ENCODE measurements at places on chromosomes 7 and 10.

DNA sequence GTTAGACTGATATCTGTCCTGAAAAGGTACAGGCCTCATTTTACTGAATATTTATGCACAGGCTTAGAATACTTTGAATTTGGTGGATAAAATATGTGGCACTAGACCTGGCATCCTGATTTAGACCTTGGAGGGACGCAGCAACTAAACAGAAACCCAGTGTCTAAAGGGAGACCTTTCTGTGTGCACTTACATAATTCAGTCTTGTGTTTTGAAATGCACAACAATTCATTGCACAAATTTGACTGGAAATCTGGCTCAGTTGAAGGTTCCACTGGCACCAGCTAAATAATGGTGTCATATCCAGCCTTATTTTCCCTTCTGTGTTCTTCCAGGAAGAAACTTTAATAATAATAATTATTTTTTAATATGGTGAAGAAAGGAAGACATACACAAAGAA is 142.1 kb downstream of the SND1 start:
- DNase-seq: no peak

DNA sequence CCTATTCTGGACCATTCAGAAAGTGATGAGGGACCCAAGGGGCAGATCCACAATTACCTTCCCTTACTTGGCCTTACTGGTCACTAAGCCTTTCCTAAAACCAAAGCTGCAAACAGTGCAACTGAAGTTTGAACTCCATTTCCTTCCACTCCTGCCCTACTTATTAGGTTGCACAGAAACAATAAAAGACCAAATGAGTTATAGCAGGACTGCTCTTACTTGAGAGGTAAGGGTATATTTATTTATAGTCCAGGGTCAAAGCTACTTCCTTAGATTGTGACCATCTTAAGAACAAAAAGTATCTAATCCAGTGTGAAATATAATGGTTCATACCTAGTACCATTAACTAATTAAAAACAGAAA is 27.0 kb downstream of the CDK6 start:
- no peak for DNase-seq

GRCh38 chr10:119671381-119671780 is 20.2 kb downstream of the BAG3 start:
- no peak for DNase-seq

DNA sequence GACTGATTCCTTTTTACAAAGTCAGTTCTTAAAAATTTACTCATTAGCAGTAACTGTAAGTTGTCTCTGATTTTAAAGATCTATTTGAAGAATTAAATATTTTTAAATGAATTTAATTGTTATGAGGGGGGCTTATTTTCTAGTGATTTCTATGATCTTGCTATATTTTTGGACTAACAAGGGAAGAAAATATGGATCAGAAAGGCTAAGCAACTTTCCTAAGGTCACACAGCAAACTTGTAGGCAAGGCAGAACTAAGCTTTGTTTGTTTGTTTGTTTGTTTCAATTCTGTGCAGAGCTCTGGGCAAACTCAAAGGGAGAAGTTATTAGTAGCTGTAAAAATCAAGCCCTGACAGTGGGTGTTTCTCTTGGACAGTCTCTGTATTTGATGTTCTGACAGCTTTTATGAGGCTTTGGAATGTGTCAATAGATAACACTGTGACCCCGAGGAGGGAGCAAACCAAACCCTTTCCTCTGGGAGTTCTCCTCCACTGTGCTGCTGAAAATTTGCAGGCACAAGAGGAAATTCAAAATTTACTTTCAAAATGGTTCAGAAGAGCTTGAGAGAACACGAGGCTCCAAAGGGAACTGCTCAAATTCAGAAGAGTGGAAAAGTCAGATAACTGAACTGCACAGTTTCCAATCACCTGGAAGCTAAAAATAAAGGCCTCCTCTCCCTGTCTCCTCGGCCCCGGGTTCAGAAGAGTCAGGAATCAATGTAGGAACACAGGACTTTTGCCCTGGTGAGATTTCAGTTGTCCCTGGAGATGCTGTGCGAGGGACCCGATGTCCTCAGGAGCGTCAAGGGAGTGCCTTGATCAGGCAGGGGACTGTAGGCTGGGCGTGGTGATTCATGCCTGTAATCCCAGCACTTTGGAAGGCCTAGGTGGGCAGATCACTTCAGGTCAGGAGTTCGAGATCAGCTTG is 325.7 kb downstream of the GATA3 start:
- no peak for DNase-seq

GRCh38 chr10:79056361-79056735 is 12.4 kb upstream of the ZMIZ1 start:
- no peak for DNase-seq

DNA sequence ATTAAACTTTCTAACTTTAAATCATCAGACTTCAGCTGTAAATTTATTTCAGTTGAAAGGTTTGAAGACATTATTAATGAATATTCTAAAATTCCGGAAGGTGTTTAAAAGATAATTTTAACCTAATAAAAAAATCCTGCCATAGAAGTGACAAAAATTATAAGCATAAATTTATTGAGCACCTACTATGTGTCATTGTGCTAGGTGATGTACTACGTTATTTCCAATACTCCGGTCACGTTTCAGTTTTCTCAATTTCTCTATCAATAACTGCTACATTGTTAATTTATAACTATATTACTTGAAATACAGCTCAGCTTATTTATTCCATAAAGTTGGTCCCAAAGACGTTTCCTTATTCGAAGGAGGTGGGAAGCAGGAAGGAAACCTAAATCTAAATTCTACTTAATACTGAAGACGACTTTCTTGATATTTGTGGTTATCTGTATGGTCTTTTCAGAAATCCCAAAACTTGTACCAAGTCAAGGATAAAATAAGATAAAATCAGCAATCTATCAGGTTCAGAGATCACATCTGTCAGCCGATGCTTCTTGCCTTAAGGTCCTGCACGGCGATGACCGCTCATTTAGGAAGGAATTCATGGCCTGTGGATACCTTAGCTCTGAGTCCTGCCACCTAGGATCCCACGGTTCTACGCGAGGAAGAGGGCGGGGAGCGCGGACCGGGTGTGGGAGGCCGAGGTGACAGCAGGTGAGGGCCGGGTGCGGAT is 1.2 kb upstream of the ZEB1 start:
- no peak for DNase-seq

GRCh38 chr10:30836406-30836805 is 195.3 kb downstream of the ZNF438 start:
- DNase-seq: no peak

- no peak for DNase-seq
Measured at GRCh38 chr10:59025981-59026765, 150.3 kb upstream of the PHYHIPL start.

- no peak for DNase-seq
Measured at GRCh38 chr10:11793762-11794479, 29.2 kb upstream of the PROSER2 start.

DNA sequence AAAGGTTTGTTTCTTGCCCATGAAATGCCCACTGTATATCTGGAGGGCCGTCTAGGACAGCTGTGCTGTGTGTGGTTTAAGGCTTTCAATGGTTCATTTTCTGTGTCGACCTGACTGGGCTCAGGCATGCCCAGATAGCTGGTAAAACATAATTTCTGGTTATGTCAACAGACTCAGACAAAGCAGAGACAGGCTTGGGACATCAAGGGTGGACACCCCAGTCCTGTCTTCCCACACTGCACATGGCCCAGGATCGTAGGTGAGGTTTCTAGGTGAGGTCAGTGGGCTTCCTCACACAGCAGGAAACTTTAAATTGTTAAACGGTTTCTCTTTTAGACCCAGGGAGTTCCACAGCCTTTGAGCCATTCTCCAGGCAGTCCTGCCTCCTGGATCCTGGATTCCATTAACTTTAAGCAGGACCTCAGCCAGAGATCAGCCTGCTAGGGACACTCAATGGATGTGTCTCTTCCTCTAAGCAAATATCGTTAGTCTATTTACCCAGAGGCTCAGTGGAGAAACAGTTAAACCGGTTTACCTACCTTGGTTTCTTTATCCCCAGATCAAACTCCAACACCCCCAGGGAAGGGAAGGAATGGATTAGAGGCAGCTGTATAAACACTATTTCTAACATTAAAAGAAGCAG is 66.4 kb downstream of the ST8SIA6 start:
- DNase-seq: no peak

- no peak for DNase-seq
Measured at GRCh38 chr10:60615541-60615940, 162.7 kb upstream of the CDK1 start.

- DNase-seq: no peak
Measured at GRCh38 chr7:73649576-73649975, 18.1 kb upstream of the VPS37D start.

- DNase-seq: no peak
Measured at GRCh38 chr10:122112021-122112616, 123.2 kb downstream of the TACC2 start.

DNA sequence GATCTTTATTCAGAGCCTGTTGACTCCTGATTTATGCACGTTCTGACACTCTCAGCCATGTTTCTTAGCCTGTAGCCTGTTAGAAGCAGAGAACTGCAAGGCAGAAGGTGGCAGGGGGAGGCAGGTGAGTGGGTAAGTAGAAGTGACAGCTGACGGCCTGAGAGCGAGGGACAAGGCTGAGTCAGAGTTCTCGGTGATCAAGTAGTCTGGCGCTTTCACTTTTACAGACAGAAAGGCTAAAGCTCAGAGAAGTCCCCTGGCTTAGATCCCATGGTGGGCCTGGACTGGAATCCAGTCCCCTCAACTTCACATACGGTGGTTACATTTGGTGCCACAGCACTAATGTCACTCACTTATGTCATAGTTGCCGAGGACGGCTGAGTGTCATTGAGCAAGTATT is 139.0 kb downstream of the TACC2 start:
- DNase-seq: no peak

- no peak for DNase-seq
Measured at GRCh38 chr10:124522933-124523871, 61.6 kb downstream of the LHPP start.

DNA sequence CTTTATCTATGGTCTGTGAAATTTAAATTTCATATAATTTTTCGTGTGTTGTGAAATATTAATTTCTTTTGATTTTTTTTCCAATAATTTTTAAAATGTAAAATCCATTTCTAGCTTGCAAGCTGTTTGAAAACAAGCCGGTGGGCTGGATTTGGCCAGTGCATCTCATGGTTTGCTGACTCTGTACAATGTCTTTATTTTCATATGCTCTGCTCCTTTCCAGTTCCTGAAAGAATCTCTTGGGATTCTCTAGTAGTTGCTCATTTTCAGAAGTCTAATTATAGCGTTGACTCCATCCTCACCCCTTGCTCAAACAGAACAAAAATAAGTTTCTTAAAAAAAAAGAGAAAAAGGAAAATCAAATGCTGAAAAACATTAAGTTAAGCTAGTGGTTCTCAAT is 21.4 kb downstream of the UBN2 start:
- DNase-seq: no peak

DNA sequence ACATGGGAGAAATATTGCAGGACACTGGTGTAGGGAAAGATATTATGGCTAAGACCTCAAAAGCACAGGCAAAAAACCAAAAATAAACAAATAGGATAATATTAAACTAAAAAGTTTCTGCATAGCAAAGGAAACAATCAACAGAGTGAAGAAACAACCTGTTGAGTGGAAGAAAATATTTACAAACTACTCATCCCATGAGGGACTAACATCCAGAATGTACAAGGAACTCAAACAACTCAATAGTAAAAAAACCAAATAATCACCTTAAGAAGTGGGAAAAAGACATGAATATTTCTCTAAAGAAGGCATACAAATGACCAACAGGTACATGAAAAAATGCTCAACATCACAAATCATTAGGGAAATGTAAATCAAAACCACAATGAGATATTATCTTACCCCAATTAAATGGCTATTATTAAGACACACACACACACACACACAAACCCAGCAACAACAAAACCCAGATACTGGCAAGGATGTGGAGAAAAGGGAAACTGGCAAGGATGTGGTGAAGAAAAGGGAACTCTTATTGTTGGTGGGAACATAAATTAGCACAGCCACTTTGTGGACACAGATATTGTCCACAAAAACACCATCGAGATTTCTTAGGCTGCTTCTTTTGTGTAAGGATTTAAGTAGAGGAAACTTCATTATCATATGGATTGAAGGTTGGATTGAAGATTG is 9.8 kb upstream of the RAB18 start:
- no peak for DNase-seq

GRCh38 chr7:94276795-94277194 is 117.9 kb upstream of the COL1A2 start:
- no peak for DNase-seq

GRCh38 chr10:76122056-76122455 is 690.6 kb downstream of the LRMDA start:
- no peak for DNase-seq

GRCh38 chr7:50474382-50475160 is 24.4 kb upstream of the FIGNL1 start:
- DNase-seq: peak; percentile 33

DNA sequence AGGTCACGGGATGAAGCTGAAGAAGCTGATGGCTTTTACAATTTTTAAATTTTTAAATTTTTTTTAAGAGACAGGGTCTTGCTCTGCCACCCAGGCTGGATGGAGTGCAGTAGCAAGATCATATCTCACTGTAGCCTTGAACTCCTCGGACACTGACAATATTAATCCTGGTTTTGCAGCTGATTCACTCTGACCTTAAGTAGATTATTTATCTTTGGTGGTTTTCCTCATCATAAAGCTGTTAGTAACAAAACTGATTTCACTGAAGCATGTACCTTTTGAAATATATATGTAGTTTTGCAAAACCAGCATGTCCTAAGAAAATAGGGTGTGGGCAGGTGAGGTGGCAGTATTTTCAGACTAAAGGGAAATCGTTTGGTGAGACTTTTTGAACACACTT is 56.0 kb downstream of the DYNC2I1 start:
- DNase-seq: no peak

DNA sequence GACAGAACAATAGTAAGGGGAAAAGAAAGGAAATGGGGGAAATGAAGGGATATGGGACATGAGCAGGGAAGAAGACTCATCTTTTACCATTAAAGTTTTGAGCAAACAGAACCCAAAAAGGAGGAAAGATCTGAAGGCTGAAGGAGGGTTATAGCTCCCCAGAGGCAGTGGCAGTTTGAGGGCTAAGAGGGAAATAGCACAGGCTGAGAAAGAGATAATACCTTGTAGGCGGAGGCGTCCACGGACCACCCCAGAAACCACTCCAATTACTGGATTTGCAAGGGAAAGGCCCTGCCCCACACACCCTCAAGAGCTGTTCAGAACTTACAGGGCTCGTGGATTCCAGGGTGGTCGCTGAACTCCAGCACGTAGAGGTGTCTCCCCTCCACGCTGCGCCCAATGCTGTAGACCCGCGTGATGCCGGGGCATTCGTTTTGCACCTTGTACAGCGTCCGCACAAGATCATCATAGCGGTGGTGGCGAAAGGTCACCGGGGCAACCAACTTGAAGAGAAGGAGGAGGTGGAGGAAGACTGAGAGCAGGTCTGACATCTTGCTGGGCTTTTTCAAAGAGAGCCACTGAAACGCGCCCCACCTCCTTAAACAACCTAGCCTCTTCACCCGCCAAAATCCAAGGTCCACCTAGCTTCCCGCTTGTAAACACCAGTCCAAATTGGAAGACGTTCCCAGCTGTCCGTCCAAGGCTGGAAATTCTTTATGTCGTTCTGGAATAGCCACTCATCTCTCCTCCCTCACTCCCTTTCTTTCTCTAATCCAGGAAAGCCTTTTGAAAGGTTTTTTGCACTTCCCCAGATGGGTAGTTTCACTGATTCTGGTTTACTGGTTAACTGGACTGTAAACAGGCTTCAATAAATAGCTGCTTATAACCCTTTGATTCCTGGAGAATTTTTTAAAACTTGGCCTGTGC is at the start of gene CPN1:
CPN1 (minus strand) TSS at position 795 of the 927 bp plus-strand sequence; CDS start at position 551, 244 bp downstream.
- no peak for DNase-seq

All from stimulated activated effector memory CD8-positive, alpha-beta T cell treated with anti-CD3 and anti-CD28 coated beads, Interleukin-12 subunit alpha, Interleukin-12 subunit beta, amount 100 ng/mL, for 72 hours (primary cell).